ENCODE measurements at places on chromosomes 12 and 14. TPM values are rescaled to one million over a fixed set of nuclear protein-coding genes. Genes with fewer than 3 reads are reported as not detected.
A peak's percentile ranks its signal among the peaks of the same experiment; 100 is the strongest.

Gene TAS2R14
- 0.55 TPM for total RNA-seq

Gene RHOJ
- not detected for total RNA-seq

DNA sequence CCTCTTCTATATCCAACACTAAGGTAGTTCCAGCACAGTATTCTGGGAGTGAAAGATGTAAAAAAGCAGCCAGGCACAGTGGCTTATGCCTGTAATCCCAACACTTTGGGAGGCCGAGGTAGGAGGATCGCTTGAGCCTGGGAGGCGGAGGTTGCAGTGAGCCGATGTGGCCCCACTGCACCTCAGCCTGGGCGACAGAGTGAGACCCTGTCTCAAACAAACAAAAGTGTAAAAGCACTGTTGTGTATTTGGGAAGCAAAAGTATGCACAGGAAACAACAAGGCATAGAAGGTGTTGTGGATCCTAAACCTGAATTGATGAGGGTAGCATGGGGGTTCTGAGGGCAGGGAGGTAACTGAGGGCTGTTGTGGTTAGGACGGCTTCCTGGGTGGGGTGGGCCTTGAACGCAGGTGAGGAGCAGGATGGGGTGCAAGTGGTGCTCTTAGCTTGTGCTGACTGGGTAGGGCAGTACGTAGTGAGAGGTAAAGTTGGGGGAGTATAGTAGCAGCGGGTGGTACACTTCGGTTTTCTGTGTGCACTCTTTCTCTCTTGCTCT, 64.2 kb downstream of the RASSF3 start:
- peak; percentile 92 for DNase-seq

GRCh38 chr14:89085737-89086382, 261.4 kb downstream of the TTC8 start:
- no peak for DNase-seq

GRCh38 chr14:32436993-32437392, 107.9 kb downstream of the AKAP6 start:
- no peak for DNase-seq

All from CD8-positive, alpha-beta memory T cell (primary cell).